ENCODE measurements at places on chromosomes 16 and 17. TPM values are rescaled to one million over a fixed set of nuclear protein-coding genes. Genes with fewer than 3 reads are reported as not detected.

ATP2C2 gene
- 0.67 TPM for total RNA-seq

GRCh38 chr16:72715267-72715666, 332.7 kb downstream of the ZFHX3 start:
- no peak for DNase-seq

GRCh38 chr17:1969712-1970111, 55.4 kb downstream of the RTN4RL1 start:
- DNase-seq = no peak

DNA sequence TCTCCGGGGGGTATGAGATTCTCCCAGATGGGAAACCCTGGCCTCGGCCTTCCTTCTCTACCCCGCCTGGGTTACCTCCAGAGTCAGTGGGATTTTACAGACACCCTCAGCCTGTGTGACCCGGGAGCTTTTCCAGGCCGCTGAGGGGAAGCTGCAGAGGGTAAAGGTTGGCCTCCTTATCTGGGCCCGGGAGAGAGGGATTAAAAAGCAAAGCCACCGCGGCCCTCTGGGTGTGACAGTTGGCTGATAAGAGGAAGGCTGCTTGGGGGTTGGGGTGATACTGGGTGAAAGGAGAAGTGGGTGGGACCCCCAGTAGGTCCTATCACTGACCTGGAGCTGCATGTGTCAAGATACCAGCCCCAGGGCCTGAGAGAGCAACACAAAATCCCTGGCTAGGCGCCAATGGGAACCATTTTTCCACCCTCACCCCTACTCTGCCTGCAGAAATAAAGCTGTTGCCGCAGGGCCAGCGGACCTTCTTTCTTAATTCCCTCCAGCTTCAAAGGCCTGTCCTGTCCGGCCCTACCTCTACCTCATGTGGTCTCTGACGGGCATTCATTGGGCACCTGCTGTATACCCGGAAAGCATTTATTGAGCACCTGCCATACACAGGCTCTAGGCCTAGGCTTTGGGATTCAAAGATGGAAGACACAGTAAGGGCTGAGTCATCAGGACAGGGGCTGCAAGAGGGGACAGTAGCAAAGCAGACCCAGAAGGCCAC, 77.6 kb upstream of the GSE1 start:
- no peak for DNase-seq

OTOA gene
- not detected for total RNA-seq

DNA sequence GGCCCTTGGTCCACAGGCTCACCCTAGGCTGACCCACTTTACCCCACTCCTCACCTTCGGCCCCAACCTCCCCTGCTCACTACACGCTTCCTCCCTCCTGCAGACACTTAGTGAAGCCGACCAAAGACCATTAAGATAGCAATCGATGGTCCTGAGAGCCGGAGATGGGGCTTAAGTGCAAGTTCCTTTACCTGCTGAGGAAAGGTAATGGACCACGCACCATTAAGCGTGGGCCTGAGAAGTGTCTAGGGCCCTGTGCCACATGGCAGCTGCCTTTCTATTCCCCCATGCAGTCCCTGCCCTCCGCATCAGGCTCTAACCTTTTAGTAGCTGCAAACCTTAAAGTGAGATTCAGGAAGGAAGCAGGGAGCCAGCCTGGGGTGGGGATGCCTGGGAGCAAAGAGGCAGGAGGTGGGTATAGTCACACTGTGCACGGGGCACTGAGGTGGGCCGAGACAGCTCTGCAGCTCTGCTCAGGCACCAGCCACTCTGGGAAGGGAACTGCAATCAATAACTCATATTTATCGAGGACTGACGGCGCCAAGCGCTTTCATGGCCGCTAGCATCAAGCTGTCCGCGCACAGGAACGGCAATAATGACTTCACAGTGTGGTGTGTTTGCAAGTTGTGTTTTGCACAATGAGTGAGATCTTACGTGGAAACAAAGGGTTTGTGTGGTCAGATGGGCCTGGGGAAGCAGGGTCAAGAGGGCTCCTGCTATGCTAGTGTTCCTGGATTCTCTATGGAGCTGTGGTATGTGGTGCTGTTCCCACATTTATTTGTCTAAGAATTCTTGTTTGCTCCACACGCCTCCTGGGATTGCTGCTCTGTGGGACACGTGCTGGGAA, 84.9 kb upstream of the CDC42EP4 start:
- no peak for DNase-seq

USP43 gene
- total RNA-seq = 7.3 TPM

DNA sequence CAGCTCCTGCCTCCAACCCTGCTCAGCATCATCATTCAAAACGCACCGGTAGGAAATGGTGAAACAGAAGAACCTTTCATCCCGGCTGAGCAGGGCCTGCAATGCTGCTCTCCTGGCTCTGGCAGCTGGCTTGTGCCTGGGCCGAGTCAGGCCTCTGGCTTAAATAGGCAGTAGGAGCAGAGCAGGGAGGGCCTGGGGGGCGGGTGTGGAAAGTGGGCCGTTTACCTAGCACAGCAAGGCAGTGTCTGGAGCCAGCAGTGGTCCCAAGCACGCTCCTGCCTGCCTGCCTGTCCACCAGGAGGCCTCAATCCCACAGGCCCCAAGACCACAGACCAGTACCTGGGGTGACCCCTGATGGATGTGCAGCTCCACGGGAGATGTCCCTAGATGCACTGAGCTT, 59.3 kb downstream of the SMPD3 start:
- DNase-seq = no peak

GRCh38 chr17:45430738-45431530, 1.7 kb downstream of the ARHGAP27 start:
- DNase-seq = no peak

SLFN14 gene
- total RNA-seq = not detected

RAB37 gene
- 1.5 TPM for total RNA-seq

DNA sequence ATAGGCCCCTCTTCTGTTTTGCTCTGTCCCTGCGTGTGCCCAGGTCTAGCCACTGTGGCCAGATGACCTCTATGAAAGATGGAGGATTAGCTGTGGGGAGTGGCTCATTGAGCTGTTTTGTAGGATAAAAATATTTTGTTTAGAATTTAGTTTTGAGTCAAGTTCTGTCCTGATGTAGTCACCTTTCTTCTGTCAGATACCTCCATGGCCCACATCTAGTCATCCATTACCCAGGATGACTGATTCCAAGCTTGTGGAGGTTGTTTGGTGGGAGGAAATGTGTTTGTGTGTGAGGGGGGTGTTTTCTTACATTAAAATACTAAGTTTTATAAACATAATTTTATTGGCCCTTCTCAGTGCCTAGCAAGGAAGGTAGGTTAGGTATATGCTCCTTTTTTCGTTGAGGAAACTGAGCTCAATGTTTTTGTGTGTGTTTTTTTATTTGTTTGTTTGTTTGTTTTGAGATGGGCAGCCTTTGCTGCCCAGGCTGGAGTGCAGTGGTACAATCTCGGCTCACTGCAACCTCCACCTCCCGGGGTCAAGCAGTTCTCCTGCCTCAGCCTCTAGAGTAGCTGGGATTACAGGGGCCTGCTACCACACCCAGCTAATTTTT, 16.3 kb downstream of the SNX11 start:
- DNase-seq = no peak

DNA sequence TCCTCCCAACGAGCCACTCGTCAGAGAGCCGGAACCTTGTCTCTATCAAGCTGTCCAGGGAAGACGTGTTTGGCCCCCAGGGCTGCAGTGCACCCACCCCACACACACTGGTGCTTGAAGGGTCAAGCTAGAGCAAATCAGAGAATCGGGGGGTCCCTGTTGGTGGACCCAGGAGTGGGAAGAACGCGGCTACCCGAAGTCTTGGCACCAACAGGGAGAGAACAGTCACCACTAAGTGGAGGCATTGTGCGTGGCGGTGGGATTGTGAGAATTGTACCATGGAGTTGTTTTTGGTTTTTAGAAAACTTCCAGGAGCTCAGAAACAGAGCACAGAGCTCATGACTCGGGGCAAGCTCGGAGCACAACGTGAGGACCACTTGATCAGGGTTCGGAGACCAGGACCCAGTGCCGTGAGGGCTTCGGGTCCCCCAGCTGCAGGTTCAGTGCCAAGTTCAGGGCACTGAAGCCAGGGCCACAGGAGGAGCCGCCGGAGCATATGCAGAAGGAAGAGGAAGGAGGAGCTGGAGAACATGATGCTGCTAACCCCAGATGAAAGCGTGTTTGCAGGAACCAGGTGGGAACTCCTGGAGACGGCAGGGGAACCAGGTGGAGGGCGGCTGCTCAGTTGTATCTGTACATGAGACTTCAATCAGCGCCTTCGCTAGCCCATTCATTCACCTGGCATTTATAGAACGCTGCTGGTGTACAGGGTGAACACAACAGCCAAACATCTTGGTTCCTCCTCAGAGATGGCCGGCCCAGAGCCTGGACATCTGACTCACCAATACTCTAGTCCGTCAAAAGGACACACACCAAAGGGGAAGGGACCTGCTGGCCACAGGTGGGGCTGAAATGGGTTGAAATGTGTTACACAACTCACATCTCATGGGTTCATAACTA, 42.8 kb downstream of the METRNL start:
- no peak for DNase-seq

KRT13 gene
- 0.36 TPM for total RNA-seq

- DNase-seq = no peak
Measured at GRCh38 chr17:9598661-9599060, 22.2 kb downstream of the CFAP52 start.

DNA sequence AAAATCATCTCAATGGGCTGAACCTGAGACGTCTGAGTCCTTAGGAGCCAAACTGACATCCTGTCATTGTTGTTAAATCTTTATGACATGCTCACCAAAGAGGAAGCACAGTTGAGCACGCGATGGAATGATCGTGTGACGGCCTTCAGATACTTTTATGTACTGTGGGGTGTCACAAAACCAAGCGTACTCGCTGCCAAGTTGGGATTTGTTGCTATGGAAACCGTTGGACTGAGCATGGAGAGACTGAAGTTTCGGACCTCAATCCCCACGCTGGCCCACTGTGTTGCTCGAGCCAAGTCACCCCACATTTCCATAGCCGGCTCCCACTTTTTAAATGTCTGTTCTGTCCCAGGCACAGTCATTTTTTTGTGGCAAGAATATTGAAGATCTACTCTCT, 222.8 kb upstream of the SDK2 start:
- no peak for DNase-seq

CA5A gene
- not detected for total RNA-seq

PSMC5 gene
- total RNA-seq = 145 TPM

DNA sequence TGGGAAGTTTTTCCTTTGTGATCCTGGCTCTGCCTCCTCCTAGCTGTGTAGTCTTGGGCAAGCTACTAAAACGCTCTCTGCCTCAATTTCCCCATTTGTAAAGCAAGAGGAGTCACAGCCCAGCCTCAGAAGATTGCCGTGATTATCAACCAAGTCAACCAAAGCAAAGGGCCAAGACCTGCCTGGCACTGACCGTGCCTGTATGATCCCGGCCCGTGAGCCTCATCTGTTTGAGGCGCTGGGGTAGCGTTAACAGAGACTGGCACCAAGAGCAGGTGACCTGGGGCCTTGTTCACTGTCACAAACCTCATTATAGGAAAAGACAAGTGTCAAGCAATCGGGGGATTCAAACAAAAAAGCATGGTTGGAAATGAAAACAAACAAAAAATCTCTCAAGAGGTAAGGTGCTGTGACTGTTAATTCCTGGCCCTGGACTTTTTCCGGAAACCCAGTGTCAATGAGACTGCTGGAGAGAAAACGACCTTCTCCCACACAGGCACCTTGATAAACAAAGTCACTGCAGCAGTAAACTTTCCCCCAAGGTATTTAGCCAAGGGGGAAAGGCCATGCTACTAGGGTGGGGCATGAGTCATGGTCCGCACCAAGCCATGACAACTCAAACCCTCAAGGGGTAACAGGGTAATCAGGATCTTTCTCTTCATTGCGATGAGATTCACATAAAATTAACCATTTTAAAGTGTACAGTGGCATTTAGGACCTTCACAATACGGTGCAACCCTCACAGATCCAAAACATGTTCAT, 5.4 kb downstream of the MEAK7 start:
- DNase-seq = no peak

DNA sequence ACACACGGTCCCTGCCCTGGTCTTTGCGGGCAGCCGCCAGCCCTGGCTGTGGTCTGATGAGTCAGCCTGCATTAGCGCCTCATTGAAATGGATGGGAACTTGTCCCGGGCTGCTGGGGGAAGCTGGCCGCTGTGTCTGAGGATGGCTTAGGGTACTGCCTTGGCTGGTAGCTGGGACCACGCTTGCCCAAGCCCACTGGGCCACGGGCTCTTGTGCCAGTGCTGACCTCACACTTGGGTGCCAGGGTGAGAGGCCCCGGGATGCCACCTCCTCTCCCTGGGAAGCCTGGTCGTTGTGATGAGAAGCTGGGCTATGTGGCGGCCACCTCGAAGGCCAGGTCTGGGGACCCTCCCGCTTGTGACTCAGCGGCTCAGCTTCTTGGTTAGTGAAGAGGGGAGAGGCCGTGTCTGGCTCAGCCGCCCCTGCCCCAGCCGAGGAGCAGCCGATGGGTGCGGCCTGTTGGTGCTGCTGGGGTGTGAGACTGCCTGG, 10.7 kb downstream of the CACNA1H start:
- DNase-seq = no peak

DNA sequence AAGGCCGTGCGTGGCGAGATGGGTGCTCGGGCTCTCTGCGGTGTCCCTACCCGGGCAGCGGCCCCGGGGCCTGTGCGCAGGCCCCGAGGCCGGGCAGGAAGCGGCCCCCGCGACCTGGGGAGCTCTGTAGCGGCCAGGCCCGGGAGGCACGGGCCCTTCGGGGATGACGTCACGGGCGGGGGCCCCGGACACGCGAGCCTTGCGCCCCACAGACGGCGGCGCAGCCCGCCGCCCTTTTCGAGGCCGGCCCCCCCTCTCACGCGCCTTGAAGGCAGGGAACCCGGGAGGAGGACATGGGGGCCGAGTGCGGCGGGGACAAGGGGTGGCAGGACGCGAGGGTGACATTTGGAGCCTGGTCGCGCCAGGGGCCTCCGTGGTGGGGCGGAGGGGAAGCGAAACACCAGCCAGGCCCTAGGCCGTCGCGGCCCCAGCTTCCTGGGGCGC, 1.1 kb downstream of the RAI1 start:
- no peak for DNase-seq

DNA sequence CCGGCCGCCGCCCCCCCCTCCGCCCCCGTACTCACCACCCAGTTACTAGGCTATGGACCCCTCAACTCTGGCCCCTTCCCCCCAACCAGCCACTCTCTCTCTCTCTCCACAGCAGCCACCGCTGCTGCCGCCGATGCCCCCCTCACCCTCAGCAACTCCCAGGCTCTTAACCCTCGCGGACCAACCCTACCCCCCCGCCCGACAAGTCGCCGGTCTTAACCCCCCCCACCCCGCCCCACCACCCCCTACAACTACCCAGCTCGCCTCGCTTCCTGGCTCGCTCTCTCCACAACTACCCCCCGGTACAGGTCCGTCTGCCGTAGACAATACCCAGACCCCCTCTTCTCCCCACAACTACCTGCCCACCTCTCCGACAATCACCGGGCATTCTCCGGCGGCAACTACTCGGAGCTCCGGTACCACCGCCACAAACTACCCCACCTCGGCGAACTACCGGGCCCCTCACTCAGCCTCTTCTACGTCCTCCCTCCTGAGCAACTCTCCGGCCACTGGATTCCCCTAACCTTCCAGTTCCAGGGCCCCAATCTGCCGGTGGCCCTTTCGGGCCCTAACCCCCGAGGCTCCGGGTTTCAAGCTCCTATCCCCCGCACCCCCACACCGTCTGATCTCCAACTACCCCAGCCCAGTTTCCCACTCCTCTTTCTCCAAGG, 702 bp downstream of the PHF23 start:
- DNase-seq = no peak

IL17C gene
- total RNA-seq = not detected

- DNase-seq = no peak
Measured at GRCh38 chr17:68603027-68603426, 1.9 kb upstream of the FAM20A start.

- no peak for DNase-seq
Measured at GRCh38 chr16:21116148-21116693, 34.4 kb downstream of the DNAH3 start.

GRCh38 chr17:263773-264172, 82.3 kb upstream of the DOC2B start:
- no peak for DNase-seq
